ENCODE measurements at places on chromosomes 4 and X. TPM values are rescaled to one million over a fixed set of nuclear protein-coding genes. Genes with fewer than 3 reads are reported as not detected.

Gene MUC7
- not detected for total RNA-seq

Gene CPE
- total RNA-seq = 27.6 TPM

Gene SHISA3
- 1.4 TPM for total RNA-seq

Gene STATH
- total RNA-seq = not detected

Gene ODAM
- total RNA-seq = not detected

- H3K36me3 ChIP-seq = no peaks in the 10 kb centered on the region
- no peaks in the 10 kb centered on the region for H3K27me3 ChIP-seq
- H3K4me3 ChIP-seq = no peak overlapping the region
- no peak overlapping the region for H3K27ac ChIP-seq
- no peaks in the 10 kb centered on the region for H3K4me1 ChIP-seq
Measured at GRCh38 chrX:29090811-29091210, 503.6 kb downstream of the IL1RAPL1 start.

DNA sequence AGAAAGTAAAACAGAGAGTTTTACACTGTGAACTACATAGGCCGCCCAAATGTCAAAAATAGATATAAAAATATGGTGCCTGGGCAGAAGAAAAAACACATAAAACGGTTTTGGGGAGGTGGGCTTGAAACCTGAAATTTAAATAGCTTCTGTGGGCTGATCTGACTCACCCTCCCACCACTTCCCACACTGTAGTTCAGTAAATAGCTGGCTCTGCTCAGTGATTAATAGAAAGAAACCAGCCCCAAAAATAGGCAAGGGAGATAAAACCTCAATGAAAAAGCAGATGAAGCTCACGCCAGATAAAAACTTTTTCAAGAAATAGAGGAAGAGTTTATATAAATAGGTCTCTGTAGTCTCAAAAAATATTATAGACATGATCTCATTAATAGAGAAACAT lies 13.2 kb upstream of the COX7B2 start:
- DNase-seq = no peak
- H3K27me3 ChIP-seq = no peaks in the 10 kb centered on the region
- H3K27ac ChIP-seq = no peak overlapping the region
- H3K4me1 ChIP-seq = no peaks in the 10 kb centered on the region
- no peak overlapping the region for H3K4me3 ChIP-seq

DNA sequence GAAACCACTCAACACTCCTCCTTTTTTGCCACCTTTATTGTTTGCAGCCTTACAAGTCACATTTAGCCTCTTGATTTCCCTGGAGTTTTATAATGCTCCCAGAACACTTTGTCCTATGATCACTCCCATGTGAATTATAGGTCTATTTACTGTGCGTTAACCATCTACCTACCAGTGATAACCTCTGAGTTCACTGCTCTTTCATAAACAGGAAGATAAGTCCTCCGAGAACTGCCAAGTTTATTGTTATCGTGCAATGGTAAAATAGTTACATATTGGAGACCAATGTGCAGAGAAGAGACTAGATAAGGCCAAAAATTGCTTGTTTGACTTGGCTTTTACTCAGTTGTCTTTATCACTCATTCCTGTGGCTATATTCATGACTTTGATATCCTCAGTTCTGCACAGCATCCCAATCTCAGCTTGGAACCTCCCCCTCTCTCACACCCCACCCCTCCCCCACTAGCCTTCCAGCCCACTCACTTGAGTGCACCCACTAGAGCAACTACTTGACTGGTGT lies 12.9 kb upstream of the NUDT9 start:
- H3K4me1 ChIP-seq = no peaks in the 10 kb centered on the region
- H3K27ac ChIP-seq = no peak overlapping the region
- no peaks in the 10 kb centered on the region for H3K36me3 ChIP-seq
- DNase-seq = no peak

- H3K27me3 ChIP-seq = no peaks in the 10 kb centered on the region
- H3K27ac ChIP-seq = no peak overlapping the region
Measured at GRCh38 chrX:118736394-118737010, 9.1 kb downstream of the IL13RA1 start.

- H3K4me1 ChIP-seq = peaks cover 16% of the 10 kb centered on the region
- H3K36me3 ChIP-seq = no peaks in the 10 kb centered on the region
- no peak for DNase-seq
Measured at GRCh38 chr4:26369581-26369980, 48.8 kb downstream of the RBPJ start.

- no peak overlapping the region for H3K27ac ChIP-seq
- H3K27me3 ChIP-seq = no peaks in the 10 kb centered on the region
- no peak overlapping the region for H3K4me3 ChIP-seq
- no peak for DNase-seq
- no peaks in the 10 kb centered on the region for H3K36me3 ChIP-seq
Measured at GRCh38 chr4:150005537-150005936, 72.7 kb upstream of the DCLK2 start.

DNA sequence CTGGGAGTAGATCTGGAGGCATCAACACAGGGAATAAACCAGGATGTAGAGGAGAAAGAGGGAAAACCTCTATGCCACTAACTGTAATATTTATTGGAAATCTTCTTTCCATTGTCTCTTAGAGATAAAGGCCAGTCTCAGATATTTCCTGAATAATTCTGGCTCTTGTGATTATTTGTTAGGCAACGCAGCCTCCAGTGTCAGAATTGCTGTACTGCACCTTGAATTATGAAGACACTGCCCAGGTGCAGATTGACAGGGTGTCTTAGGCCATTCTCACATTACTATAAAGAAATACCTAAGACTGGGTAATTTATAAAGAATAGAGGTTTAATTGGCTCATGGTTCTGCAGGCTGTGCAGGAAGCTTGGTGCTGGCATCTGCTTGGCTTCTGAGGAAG lies 100.7 kb upstream of the ZDHHC15 start:
- DNase-seq = no peak
- H3K36me3 ChIP-seq = no peaks in the 10 kb centered on the region
- no peaks in the 10 kb centered on the region for H3K27me3 ChIP-seq
- no peaks in the 10 kb centered on the region for H3K4me1 ChIP-seq

DNA sequence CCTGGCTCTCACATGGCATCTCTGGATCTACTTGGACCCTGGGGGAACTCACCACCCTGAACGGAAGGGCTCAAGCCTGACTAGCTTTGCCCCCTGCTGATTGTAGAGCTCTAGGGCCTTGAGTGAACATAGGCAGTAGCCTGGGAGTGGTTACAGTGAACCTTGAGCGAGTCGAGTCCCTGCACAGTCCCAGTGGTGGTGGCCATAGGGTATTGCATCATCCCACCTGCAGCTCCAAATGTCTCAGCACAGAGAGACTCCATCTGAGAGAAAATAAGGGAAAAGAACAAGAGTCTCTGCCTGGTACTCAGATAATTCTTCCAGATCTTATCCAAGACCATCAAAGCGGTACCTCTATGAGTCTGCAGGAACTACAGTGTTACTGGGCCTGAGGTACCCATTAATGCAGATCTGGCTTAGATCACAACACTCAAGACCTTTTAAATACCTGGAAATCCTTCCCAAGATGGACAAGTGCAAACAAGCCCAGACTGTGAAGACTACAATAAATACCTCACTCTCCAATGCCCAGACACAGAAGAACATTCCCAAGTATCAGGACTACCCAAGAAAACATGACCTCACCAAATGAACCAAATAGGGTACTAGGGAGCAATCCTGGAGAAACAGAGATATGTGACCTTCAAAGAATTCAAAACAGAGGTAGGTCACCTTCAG lies 167.5 kb upstream of the TET2 start:
- DNase-seq = no peak
- no peaks in the 10 kb centered on the region for H3K4me1 ChIP-seq
- no peaks in the 10 kb centered on the region for H3K36me3 ChIP-seq
- no peak overlapping the region for H3K27ac ChIP-seq
- H3K4me3 ChIP-seq = no peak overlapping the region

DNA sequence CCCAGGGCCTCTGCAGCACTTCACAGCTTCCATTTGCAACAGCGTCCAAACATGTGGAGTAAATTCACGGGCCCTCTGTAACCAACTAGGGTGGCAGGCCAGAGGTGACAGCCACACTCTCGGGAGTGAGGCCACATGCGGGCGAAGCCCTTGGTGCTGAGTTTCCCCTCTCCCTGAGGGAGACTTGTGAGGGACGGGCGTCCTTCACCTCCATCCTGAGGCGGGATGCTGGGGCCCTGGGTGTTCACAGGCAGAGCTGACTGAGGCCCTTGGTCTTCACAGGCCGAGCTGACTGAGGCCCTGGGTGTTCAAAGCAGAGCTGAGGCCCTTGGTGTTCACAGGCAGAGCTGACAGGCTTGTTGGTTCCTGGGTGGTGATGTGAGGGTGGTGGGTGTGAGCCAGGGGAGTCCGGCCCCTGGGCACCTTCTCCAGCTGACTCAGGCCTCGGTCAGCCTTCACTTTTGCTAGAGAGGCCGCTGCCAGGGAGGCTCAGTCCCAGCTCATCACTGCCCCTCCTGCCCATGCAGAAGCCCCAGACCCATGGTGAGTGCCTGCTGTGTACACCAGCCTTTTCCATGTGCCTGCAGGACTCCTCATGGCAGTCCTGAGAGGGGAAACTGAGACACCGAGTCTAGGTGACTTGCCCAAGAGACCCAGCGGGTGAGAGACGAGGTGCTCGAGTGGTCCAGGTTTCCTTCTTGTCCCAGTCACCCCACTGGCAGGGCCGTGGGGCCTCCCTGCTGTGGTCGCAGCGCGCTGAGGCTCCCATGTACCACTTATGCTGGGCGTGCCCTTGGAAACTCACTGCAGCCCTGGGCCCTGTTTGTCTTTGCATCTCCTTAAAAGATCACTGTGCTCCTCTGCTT lies 8.5 kb downstream of the WFS1 start:
- no peak for DNase-seq
- no peaks in the 10 kb centered on the region for H3K36me3 ChIP-seq
- H3K4me3 ChIP-seq = no peak overlapping the region
- no peaks in the 10 kb centered on the region for H3K27me3 ChIP-seq
- peaks cover under 1% of the 10 kb centered on the region for H3K4me1 ChIP-seq

DNA sequence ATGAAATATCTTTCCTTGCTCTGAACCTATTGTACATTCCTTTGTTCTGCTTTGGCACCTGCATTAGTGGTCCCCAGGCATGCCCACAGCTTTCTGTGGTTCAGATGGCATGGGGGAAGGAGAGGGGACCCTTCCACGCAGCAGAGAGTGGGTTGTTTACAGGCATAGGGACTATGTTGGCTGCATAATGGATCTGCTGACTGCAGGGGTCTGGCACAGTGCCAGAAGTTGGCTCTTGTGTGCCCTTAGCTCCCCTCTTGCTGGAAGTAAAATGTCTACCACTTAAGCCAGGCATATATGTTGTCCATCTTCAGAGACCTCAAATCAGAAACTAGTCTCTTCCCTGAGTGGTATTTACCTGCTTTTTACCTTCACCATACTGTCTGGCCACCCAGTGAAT lies 651.9 kb upstream of the PCDH7 start:
- H3K4me3 ChIP-seq = no peak overlapping the region
- no peak overlapping the region for H3K27ac ChIP-seq
- no peaks in the 10 kb centered on the region for H3K36me3 ChIP-seq
- no peaks in the 10 kb centered on the region for H3K27me3 ChIP-seq
- H3K4me1 ChIP-seq = no peaks in the 10 kb centered on the region
- DNase-seq = no peak

GRCh38 chrX:32045149-32045548 lies 973.3 kb upstream of the FTHL17 start:
- H3K4me3 ChIP-seq = no peak overlapping the region
- H3K27me3 ChIP-seq = no peaks in the 10 kb centered on the region
- no peak overlapping the region for H3K27ac ChIP-seq
- H3K4me1 ChIP-seq = no peaks in the 10 kb centered on the region
- peak; percentile 32 for DNase-seq

DNA sequence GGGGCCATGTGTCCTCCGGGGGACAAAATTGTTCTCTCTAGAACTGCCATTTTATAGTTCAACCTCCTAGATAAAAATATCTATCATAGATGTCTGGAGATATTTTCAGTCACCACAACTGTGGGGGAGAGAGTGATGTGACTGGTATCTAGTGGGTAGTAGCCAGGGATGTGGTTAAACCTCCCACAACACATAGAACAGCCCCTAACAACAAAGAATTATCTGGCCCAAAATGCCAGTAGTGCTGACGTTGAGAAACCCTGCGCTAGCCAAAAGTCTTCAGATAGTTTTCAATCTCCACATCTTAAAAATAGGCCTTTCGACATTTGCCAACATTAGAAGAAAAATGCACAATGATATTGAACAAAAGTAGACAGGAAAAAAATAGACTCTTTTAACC lies 19.0 kb upstream of the SUPT20HL2 start:
- DNase-seq = no peak
- no peak overlapping the region for H3K27ac ChIP-seq
- no peaks in the 10 kb centered on the region for H3K27me3 ChIP-seq
- no peak overlapping the region for H3K4me3 ChIP-seq
- no peaks in the 10 kb centered on the region for H3K4me1 ChIP-seq
- no peaks in the 10 kb centered on the region for H3K36me3 ChIP-seq

- H3K27me3 ChIP-seq = no peaks in the 10 kb centered on the region
- H3K4me1 ChIP-seq = no peaks in the 10 kb centered on the region
- no peak overlapping the region for H3K27ac ChIP-seq
- DNase-seq = no peak
- no peak overlapping the region for H3K4me3 ChIP-seq
Measured at GRCh38 chrX:39440799-39441284, 639.6 kb downstream of the MID1IP1 start.

DNA sequence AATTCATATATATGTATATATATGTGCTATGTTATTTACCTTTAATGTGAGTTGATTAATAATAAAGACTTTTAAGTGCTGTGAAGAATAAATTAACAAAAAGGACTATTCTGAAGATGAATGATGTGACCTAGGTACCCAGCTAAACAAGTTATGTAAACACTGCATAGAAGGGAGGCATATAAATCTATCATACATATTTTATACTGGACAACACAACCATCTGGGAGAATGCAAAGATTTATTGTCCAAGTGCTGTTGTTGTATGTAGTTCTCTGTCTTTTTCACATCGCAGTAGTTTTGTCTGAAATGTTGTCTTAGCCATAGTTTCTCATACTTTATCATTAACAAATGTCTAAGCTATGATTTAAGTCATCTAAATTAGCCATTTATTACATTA lies 337.6 kb downstream of the PCDH18 start:
- DNase-seq = no peak
- no peaks in the 10 kb centered on the region for H3K27me3 ChIP-seq
- no peaks in the 10 kb centered on the region for H3K4me1 ChIP-seq

DNA sequence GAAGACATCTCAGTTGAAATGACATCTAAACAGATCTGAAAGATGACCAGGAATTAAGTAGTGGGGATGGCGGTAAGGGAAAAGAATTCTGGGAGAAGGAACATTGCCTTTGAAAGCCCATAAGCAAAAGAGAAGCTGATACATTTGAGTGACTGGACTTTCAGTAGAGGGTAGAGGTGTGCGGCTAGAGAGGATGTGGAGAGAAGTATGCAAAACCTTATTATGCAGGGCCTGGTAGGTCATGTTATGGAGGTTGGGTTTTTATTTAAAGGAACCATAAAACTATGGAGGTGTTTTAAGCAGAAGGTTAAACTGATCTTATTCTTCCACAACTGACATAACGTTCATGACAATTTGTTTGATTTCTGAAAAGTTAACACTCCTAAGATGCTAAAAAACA lies 36.3 kb downstream of the RPS6KA3 start:
- H3K27me3 ChIP-seq = no peaks in the 10 kb centered on the region
- peaks cover 22% of the 10 kb centered on the region for H3K4me1 ChIP-seq
- peaks cover 5% of the 10 kb centered on the region for H3K36me3 ChIP-seq
- H3K27ac ChIP-seq = no peak overlapping the region

GRCh38 chr4:1793496-1793840 lies 375 bp downstream of the FGFR3 start:
- DNase-seq = no peak
- peaks cover 44% of the 10 kb centered on the region for H3K27me3 ChIP-seq
- no peaks in the 10 kb centered on the region for H3K4me1 ChIP-seq
- no peaks in the 10 kb centered on the region for H3K36me3 ChIP-seq
- no peak overlapping the region for H3K27ac ChIP-seq

- no peaks in the 10 kb centered on the region for H3K27me3 ChIP-seq
- no peak overlapping the region for H3K4me3 ChIP-seq
- no peak for DNase-seq
- no peaks in the 10 kb centered on the region for H3K36me3 ChIP-seq
Measured at GRCh38 chr4:103887191-103887590, 167.4 kb upstream of the TACR3 start.

All from gastrocnemius medialis (tissue), 4 donors.